ENCODE measurements at places on chromosomes 2 and 18. TPM values are rescaled to one million over a fixed set of nuclear protein-coding genes. Genes with fewer than 3 reads are reported as not detected.

DNA sequence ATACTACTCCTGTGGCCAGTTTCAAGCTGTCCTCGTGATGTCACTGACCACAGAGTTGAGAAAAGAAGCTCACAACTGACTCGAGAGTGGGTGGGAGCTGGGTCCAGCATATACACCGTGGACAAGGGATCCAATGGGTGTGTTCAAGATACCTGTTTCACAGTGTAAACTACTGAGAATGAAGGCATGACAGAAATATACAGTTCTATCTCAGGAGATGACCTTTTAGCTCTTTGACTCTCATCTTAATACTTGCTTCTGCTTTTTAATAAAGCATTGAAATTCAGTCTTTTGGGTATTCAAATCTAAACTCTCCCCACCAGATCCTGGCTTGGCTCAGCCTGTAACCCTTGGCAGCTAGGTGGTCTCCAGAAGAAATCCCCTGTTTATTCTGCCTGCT, 130.1 kb downstream of the MAP2 start:
- DNase-seq: no peak

GRCh38 chr2:22694856-22695255, 690.1 kb upstream of the KLHL29 start:
- no peak for DNase-seq

- DNase-seq: no peak
Measured at GRCh38 chr2:25979001-25979400, 3.3 kb downstream of the KIF3C start.

- DNase-seq: no peak
Measured at GRCh38 chr2:130852521-130853115, 15.9 kb downstream of the ARHGEF4 start.

DNA sequence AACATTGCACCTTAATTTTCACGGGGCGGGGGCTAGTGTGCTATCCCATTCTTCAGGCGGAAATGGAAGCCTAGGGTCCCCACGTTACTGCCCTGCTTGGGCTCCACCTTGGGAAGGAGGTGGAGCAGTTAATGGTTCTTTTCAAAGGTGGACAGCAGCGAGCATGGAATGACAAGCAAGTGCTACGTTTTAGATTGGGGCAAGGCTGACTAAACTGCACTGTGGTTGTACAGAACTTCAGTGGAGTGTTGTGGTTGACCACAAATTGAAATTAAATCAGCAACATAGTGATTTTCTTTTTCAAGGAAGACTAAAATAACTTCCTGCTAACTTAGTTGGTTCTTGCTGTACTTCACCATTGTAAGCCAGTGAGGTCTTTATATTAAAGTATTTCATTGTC, 47.0 kb downstream of the CHRNA1 start:
- DNase-seq: no peak

GRCh38 chr18:63848159-63848558, 39.3 kb upstream of the SERPINB2 start:
- peak; percentile 62 for DNase-seq

DNA sequence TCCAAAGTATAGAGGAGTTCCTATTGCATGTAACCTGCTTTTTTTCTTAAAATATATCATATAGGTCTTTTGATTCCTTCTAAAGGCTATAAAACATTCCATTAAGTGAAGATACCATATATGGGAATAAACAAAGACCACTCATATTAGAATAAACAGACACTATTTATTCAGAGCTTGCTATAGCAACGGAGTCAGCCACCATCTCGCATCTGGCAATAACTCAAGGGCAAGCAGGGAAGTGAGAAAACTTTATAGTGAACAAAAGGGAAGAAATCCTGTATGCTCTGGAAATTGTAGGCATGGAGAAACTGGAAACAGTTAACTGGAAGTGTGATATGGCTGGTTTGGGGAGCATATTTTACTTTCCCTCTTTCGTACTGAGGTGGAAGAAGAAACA, 301.9 kb downstream of the PTH2R start:
- DNase-seq: no peak

DNA sequence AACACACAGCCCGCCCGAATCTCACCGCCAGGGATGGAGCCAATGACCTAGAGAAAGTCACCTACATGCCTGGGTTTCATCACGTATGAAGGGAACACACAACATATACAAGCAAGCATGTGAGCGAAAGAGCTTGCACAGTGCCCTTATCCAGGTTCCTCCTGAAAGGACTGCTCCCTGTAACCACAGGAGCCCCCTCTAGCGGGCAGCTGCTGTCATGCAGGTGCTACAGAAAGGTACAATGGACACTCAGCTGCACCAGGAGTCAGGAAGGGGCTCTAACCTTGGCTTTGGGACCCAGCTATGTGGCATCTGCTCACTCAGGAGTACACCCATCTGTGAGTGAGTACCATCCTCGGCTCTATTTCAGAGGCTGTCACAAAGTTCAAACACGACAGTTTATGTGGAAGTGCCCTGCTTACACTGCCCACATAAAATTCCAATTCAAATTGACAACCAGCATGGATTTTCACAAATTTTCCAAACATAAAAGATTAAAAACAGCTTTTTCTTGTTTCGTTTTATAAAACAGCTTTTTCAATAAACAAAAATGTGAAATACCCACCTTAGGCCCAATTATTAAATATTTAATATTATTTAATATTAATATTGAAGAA, 3.5 kb downstream of the NDUFA10 start:
- peak; percentile 65 for DNase-seq

- peak; percentile 24 for DNase-seq
Measured at GRCh38 chr2:37000318-37000717, 34.0 kb upstream of the STRN start.

- DNase-seq: no peak
Measured at GRCh38 chr2:143685421-143686078, 556.3 kb downstream of the ARHGAP15 start.

GRCh38 chr2:3115301-3116042, 262.1 kb downstream of the EIPR1 start:
- DNase-seq: no peak

- no peak for DNase-seq
Measured at GRCh38 chr2:236550701-236551465, 18.7 kb upstream of the ACKR3 start.

GRCh38 chr18:75422341-75422910, 5.1 kb downstream of the SMIM21 start:
- no peak for DNase-seq

- DNase-seq: peak; percentile 46
Measured at GRCh38 chr2:142989273-142990204, 112.1 kb downstream of the KYNU start.

- no peak for DNase-seq
Measured at GRCh38 chr18:32730068-32730467, 42.8 kb downstream of the KLHL14 start.

DNA sequence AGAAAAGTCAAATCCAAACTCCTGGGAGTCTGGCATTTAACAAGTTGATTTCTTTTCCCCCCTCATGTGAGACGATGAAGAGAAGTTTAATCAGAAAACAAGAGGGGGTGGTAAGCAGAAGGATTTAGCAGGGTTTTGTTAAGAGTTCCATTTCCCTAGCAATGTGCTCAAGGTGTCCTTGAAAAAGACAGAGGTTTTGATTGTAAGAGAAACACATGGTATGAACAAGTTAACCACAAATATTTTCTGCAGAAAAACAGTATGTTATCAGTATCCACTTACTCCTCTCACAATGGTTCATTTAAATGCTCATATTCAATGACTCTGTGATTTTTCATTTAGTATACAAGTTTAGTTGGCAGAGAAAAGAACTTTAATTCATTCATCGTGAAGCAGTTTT, 26.8 kb downstream of the LAMA1 start:
- no peak for DNase-seq

- no peak for DNase-seq
Measured at GRCh38 chr2:147108548-147108947, 736.3 kb upstream of the ACVR2A start.

DNA sequence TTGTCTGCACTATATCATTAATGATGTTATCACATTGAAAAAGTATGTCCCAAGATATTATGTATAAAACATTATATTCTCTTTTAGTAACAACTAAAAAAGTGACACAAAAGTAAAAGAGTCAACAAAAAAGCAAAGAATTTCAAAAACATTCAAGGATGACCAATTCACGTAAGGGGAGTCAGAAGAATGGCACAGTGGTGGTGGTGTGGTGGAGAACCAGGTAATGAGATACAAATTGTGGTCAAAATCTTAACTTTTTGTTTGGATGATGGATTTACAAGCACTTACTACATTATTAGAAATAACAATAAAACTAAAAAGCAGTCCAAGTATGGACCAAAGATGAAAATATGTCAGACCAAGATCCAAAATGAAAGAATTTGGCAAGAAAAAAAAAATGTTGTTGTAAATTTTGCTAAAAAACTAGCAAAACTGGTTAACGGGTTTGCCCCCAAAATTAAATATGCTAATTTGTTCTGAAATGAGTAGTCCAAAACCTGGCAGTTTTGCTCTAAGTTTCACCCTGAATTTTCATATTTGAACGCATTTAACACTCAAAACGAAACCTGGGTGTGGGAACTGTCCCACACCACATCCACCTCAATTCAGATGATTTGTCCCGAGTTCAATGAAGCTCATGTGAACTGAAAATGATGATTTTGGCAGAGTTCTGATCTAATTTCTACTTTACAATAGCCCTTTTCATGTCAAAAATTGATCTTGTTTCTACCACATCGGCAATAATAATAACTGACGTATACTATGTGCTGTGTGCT, 135.8 kb downstream of the IKZF2 start:
- no peak for DNase-seq

DNA sequence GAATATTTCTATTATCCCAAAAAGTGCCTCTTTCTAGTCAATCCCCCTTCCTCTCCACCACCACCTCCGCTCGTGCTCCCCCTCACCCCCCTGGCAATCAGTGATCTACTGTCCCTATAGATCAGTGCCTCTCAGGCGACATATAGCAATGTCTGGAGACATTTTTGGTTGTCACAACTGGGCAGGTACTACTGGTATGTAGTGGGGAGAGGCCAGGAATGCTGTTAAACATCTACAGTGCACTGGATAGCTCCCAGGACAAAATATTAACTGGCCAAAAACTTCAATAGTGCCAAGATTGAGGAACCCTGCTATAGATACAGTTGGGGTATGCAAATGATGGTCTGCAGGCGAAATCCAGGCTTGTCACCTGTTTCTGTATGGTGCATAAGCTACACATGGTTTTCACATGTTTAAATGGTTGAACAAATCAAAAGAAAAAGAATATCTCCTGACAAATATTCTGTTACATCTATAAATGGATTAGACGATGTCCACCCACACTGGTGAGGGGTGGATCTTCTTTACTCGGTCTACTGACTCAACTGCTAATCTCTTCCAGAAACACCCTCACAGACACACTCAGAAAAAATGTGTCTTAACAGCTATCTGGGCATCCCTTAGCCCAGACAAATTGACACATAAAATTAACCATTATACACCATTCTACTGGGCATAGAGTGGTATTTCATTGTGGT, 25.5 kb downstream of the DPYSL5 start:
- DNase-seq: no peak

DNA sequence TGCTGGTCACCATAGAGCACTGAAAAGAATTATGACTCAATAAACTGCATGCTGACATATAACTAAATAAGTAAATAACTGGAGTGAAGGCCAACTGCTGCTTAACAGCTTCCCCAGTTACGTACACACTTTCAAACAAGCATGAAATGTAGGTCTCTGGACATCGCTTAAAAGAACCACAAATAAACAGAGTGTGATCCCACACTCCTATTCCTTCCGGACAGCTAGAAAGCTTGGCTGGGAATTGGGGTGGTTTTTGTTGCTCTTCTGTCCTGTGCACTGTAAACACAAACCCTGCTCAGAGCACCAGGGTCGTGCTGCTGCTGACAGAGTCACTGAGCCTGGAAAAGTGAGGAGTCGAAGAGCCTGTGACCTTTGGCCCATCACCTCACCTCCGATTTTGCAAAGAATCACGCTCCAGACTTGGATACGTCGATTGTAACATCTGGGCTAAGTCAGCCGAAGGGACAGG, 162.7 kb upstream of the NT5C1B start:
- no peak for DNase-seq

DNA sequence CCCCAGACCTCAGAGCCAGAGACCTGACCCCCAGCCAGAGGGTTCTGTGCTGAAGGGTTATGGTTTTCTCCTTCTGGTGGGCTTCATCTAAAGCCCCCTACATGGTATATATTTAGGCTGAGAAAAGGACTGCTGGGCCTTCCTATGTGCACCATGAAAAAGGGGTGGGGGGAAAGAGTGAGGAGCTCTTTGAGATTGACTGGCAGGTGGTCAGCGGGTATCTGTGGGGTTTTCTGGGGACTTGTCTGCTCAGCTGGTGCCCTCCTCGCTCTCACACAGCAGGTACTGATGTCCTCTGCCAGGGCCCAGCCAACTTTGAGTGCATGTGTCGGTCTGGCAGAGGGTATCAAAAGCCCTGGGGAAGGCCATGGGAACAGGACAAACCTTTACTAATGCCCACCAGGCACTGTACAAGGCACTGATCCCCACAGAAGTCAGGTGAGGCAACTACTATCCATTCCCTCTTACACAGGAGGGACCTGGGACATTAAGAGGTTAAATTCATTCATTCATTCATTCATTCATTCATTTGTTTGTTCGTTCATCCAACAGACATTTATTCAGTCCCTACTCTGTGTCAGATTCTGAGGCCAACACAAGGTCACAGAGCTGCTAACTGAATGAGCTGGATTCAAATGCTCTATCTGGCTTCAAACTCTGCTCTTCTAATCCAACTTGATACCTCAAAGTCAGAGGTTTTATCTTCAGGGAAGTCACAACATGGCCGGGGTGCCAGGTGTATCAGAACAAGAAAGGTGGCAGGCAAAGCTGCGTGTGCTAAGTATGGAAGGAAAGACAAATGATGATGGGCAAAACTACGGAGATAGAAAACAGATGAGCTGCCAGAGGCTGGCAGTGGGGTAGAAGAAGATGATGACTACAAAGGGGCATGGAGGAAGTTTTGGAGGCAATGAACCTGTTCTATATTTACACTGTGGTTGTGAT, 44.6 kb downstream of the REEP1 start:
- no peak for DNase-seq

DNA sequence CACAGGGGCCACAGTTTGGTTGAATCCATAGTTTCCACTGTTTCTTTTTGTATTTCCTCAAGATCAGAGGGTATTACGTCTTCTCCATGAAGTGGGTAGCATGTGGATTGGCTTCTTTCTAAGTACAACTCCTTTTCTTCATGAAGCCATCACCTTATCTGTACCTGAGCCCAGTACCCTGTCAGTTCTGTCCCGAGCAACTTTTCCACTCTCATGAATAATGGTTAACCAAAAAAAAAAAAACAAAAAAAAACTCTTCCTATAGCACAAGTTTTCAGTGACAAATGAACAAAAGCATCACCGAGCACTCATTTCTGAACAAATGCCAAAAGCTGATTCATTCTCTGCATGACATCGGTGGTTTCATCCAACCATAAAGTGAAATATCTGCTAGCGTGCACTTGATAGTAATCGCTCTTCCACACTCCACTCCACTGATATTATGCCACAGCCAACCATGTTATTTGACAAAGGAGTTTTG, 53.0 kb upstream of the CCDC150 start:
- peak; percentile 23 for DNase-seq

GRCh38 chr2:3044587-3045317, 332.9 kb downstream of the EIPR1 start:
- DNase-seq: no peak

GRCh38 chr2:223526106-223526505, 76.1 kb downstream of the SCG2 start:
- DNase-seq: no peak

The FZD7 gene
- 0.29 TPM for total RNA-seq

The CHRNA1 gene
- total RNA-seq: 11.3 TPM

The HS1BP3 gene
- 27.8 TPM for total RNA-seq

The BOK gene
- 52.4 TPM for total RNA-seq

The TRIP12 gene
- total RNA-seq: 256 TPM

The UGT1A4 gene
- total RNA-seq: not detected

The SLC30A3 gene
- 16.7 TPM for total RNA-seq

The CNGA3 gene
- not detected for total RNA-seq

The FAM161A gene
- 5.9 TPM for total RNA-seq

All from endothelial cell of umbilical vein (primary cell).